ENCODE measurements at places on chromosomes 5 and 9.

DNA sequence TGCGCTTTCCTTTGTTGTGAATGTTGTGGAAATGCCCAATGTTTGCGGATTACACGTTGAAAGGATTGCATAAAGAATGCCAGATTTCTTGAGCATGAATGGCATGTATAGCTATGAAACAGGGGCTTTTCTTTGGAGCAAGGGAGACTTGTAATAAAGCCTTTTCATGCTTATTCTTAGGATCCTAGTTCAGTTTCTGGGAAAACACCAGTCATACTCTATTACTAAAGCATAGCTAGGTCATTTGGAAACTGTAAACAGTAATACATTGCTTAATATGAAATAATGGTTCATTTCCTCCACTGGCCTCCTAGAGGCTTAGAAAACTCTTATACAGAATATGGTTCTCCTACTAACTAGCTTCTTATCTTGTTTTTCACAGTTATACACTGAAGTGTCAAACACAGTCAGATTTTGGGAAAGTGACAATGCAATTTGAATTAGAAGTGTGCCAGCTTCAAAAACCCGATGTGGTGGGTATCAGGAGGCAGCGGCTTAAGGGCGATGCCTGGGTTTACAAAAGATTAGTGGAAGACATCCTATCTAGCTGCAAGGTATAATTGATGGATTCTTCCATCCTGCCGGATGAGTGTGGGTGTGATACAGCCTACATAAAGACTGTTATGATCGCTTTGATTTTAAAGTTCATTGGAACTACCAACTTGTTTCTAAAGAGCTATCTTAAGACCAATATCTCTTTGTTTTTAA lies 104.2 kb downstream of the MELK start:
- no peak for DNase-seq

DNA sequence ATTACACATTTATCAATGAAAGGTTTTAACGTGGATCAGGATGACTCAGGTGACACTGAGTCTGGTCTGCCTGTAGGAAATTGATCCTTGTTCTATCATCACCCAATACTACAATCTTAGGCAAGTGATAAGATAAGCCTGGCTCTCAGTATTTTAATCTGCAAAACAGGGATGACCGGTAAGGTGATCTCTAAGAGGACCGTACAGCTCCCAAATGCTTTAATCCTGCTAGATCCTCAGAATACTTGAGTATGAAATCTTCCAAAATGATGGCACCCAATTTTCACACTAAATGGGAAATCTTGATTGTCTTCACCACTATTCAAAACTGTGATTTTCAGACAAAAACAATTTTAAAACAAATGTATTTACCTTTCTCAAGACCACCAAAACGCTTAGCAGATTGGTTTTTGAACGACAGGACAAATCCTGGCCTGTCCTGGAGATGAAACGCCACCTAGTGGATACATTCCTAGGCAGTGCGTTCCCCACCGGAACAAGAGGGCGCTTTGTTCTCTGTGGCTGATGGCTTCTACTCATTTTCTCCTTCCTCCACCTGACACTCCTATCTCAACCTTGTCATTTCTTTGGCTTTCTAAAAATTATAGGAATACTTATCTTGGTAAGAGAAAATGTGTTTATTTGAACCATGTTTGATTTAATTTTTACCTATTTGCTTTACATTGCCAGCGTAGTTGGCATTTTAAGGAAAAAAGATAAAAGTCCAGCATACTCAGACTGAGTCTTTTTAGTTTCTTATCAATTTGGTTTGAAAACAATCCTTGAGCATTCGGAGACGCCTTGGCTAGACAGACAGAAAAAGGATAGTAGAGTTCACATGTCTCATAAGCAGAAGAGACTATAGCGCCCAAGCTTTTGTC lies 41.2 kb upstream of the VCAN start:
- DNase-seq, result peak; percentile 67

DNA sequence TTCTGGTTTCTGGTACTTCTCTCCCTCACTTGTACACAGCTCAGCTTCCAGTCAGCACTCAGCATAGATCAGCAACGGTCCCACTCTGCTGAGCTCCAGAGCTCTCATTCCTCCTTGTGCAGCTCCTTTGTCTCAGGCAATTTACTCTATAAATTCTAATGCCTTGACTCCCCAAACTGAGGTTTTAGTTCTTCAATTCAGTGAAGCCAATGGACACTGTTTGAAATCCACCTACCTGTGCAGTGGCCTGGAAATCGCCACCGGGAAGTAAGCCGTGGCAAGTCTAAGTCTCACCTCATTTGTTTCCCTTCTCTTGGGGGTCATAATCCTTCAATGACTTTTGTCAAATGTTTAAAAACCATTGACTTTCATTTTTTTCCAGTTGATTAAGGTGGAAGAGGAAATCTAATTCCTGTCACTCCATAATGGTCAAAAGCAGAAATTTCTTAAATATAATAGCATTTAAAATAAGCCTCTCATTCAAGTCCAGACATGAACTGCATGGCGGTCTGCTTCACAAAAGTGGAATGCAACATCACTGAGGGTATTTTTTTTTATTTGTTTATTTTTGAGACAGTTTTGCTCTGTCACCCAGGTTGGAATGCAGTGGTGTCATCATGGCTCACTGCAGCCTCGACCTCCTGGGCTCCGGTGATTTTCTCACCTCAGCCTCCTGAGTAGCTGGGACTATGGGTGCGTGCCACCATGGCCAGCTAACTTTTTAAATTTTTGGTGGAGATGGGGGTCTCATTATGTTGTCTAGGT lies 79.6 kb downstream of the C7 start:
- DNase-seq, result no peak

GRCh38 chr5:104111632-104112031 lies 549.0 kb upstream of the NUDT12 start:
- no peak for DNase-seq
